ENCODE measurements at places on chromosomes 7 and 10. TPM values are rescaled to one million over a fixed set of nuclear protein-coding genes. Genes with fewer than 3 reads are reported as not detected.
A peak's percentile ranks its signal among the peaks of the same experiment; 100 is the strongest.

GRCh38 chr7:98360221-98361130, 40.4 kb downstream of the BAIAP2L1 start:
- H3K36me3 ChIP-seq: no peaks in the 10 kb centered on the region
- H3K4me1 ChIP-seq: no peaks in the 10 kb centered on the region
- no peak overlapping the region for H3K4me3 ChIP-seq

- no peak overlapping the region for H3K4me3 ChIP-seq
- no peaks in the 10 kb centered on the region for H3K4me1 ChIP-seq
- H3K27me3 ChIP-seq: no peaks in the 10 kb centered on the region
- DNase-seq: no peak
- H3K36me3 ChIP-seq: no peaks in the 10 kb centered on the region
Observed at GRCh38 chr10:95500649-95501048, 60.5 kb downstream of the SORBS1 start.

- H3K4me1 ChIP-seq: no peaks in the 10 kb centered on the region
- no peak for DNase-seq
- H3K4me3 ChIP-seq: no peak overlapping the region
- no peaks in the 10 kb centered on the region for H3K27me3 ChIP-seq
- H3K27ac ChIP-seq: no peak overlapping the region
- no peaks in the 10 kb centered on the region for H3K36me3 ChIP-seq
Observed at GRCh38 chr7:149559711-149560110, 62.1 kb upstream of the ZNF746 start.

DNA sequence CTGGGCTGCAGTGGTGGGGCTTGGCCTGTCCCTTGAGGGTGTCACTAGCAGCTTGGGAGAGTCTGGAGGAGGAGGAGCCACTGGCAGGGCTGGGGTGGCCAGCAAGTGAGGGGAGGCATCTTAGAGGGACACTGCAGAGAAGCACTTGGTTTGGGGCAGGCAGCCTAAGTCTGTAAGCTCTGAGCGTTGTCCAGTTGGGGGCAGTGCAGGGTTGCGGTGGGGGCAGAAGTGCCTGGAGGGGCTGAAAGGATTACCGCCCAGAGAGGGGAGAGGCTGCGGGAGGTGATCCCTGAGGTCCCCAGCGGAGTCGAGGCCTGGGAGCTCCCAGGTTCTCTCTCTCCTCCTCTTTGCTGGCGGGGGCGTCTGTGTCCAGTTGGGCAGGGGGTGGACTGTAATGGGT, 7.4 kb downstream of the ADCYAP1R1 start:
- H3K4me3 ChIP-seq: no peak overlapping the region
- no peaks in the 10 kb centered on the region for H3K4me1 ChIP-seq
- DNase-seq: no peak
- no peak overlapping the region for H3K27ac ChIP-seq

- H3K27ac ChIP-seq: no peak overlapping the region
- H3K36me3 ChIP-seq: no peaks in the 10 kb centered on the region
- DNase-seq: no peak
- no peak overlapping the region for H3K4me3 ChIP-seq
- H3K4me1 ChIP-seq: no peaks in the 10 kb centered on the region
Observed at GRCh38 chr7:83614112-83614511, 34.8 kb downstream of the SEMA3E start.

DNA sequence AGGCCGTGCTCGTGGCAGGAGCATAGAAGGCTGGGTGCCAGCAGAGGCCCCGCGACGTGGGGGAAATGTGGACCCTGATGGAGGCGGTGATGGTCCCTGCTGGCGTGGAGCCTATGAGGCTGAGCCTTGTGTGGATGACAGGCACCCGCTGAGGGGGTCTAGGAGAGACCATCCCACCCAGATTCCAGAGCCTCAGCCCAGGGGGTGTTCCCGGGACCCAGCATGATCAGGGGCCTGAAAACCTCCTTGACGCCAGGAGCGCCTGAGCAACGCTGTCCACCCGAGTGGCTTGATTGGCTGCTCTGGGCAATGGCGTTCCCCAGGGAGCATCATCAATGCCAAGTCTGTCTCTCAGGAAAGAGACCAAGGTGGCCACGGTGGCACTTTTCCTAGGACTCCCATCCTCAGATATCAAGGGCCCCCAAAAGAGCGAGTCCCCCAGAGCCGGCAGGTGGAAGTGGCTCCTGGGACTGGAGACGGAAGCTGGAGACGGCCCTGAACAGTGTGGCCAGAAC, 61.1 kb downstream of the PWWP2B start:
- H3K4me3 ChIP-seq: no peak overlapping the region
- no peaks in the 10 kb centered on the region for H3K27me3 ChIP-seq
- no peak for DNase-seq
- H3K36me3 ChIP-seq: no peaks in the 10 kb centered on the region
- no peaks in the 10 kb centered on the region for H3K4me1 ChIP-seq

The MRC1 gene
- polyA plus RNA-seq: not detected

DNA sequence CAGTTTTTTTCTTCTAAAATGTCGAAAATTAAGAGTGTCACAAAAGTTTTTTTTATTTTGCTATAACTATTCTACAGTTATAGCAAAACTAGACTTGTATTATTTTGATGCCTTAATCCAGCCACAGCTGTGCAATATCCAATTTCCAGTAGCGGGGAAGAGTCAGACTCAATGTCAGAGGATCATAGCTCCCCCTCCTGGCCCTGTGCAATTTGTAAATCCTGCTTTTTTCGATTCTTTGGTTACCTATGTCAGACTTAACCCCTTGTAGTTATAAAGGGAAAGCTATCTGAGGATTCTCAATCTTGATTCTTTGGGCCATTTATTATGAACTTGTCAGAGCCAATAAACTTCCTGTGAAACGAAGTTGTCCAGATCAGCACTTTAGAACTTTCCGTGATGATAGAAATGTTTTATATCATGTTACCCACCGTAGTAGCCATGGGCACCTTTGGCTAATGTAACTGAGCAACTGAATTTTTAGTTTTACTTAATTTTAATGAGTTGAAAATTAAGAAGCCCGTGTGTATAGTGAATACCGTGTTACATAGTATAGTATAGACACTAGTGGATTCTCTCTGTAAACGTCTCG, 87.7 kb upstream of the PRKCQ start:
- H3K27me3 ChIP-seq: no peaks in the 10 kb centered on the region
- DNase-seq: peak; percentile 29
- no peak overlapping the region for H3K4me3 ChIP-seq
- no peak overlapping the region for H3K27ac ChIP-seq

The GNGT1 gene
- polyA plus RNA-seq: not detected

The RELN gene
- polyA plus RNA-seq: not detected

DNA sequence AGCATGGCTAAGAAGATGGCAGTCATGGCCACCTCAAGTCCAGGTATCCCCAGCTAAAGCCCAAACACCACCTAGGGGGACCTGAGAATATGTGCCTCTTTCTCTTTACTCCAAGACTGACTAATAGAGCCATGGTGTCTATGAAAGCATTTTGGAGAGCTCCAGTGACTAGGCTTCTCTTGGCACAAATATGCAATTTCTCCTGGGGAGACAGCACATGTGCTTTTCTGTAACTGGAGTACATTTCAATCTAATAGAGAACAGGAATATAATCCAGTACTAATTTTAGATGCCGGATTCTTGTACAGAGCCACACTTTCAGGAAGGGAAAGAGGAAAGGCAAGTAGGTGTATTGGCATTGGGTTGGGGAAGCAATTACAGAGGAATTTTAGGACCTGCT, 260.1 kb downstream of the BMPER start:
- no peak overlapping the region for H3K4me3 ChIP-seq
- DNase-seq: no peak
- no peaks in the 10 kb centered on the region for H3K36me3 ChIP-seq
- no peaks in the 10 kb centered on the region for H3K27me3 ChIP-seq
- H3K27ac ChIP-seq: no peak overlapping the region

GRCh38 chr7:69531050-69531449, 67.2 kb upstream of the AUTS2 start:
- no peaks in the 10 kb centered on the region for H3K36me3 ChIP-seq
- H3K27me3 ChIP-seq: no peaks in the 10 kb centered on the region
- no peak for DNase-seq

- H3K27me3 ChIP-seq: no peaks in the 10 kb centered on the region
- H3K27ac ChIP-seq: no peak overlapping the region
- H3K36me3 ChIP-seq: no peaks in the 10 kb centered on the region
- DNase-seq: no peak
Observed at GRCh38 chr7:7869036-7869435, 99.6 kb upstream of the GLCCI1 start.

The C7orf57 gene
- polyA plus RNA-seq: 0.13 TPM

- no peak overlapping the region for H3K27ac ChIP-seq
- H3K4me3 ChIP-seq: no peak overlapping the region
- no peaks in the 10 kb centered on the region for H3K36me3 ChIP-seq
- no peaks in the 10 kb centered on the region for H3K27me3 ChIP-seq
- no peak for DNase-seq
- H3K4me1 ChIP-seq: no peaks in the 10 kb centered on the region
Observed at GRCh38 chr10:118447478-118448270, 105.5 kb upstream of the FAM204A start.

DNA sequence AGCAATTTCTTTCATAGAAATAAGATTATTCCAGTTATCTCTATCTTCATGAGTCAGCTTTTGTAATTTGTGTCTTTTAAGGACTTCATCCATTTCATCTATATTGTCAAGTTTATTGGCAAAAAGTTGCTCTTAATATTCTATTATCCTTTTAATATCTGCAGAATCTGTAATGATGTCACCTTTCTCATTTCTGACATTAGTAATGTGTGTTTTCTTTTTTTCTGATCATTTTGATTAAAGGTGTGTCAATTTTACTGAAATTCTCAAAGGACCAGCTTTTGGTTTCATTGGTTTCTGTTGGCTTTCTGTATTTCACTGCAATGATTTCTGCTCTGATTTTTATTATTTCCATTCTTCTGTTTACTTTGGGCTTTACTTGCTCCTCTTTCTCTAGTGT, 17.9 kb upstream of the OR2AE1 start:
- no peak overlapping the region for H3K27ac ChIP-seq
- H3K36me3 ChIP-seq: peaks cover 37% of the 10 kb centered on the region
- no peak overlapping the region for H3K4me3 ChIP-seq
- H3K27me3 ChIP-seq: no peaks in the 10 kb centered on the region

DNA sequence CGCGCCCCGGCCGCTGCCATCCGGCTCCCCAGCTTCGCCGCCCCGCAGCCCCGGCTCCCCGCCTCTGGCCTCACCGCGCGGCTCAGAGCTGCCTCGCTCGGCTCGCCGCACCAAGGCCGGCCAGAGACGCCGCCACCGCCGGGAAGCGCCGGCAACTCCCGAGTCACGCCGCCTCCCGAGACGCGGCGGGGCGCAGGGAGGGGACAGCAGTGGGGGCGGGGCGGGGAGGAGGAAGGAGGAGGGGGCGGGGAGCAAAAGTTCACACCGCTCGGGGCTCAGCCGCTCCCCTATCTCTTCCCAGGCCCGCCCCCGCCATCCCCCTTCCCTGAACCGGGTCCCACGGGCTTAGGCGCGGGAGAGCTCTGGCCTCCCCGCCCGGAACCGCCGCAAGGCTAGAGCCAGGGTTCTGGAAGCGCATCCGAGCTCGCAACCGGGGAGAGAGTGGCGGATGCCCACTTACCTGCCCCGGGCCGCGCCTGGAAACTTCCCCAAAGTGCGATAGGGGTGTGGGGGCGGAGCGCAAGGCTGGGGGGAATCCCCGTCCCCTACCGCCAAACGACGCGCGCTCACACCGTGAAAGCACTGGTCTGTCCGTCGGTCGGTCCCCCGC, 1.0 kb downstream of the CHST15 start:
- DNase-seq: peak; percentile 20
- H3K27ac ChIP-seq: no peak overlapping the region
- no peak overlapping the region for H3K4me3 ChIP-seq
- no peaks in the 10 kb centered on the region for H3K27me3 ChIP-seq
- no peaks in the 10 kb centered on the region for H3K4me1 ChIP-seq
- no peaks in the 10 kb centered on the region for H3K36me3 ChIP-seq

GRCh38 chr10:23892296-23892695, 316.6 kb upstream of the KIAA1217 start:
- no peak overlapping the region for H3K4me3 ChIP-seq
- H3K36me3 ChIP-seq: no peaks in the 10 kb centered on the region
- no peaks in the 10 kb centered on the region for H3K27me3 ChIP-seq
- H3K27ac ChIP-seq: no peak overlapping the region
- H3K4me1 ChIP-seq: no peaks in the 10 kb centered on the region

The ABCB1 gene
- polyA plus RNA-seq: 8.5 TPM

The CPEB3 gene
- polyA plus RNA-seq: 0.74 TPM

- no peak for DNase-seq
- no peak overlapping the region for H3K4me3 ChIP-seq
- H3K36me3 ChIP-seq: no peaks in the 10 kb centered on the region
- no peak overlapping the region for H3K27ac ChIP-seq
- H3K4me1 ChIP-seq: no peaks in the 10 kb centered on the region
- no peaks in the 10 kb centered on the region for H3K27me3 ChIP-seq
Observed at GRCh38 chr10:86299562-86299961, 67.0 kb downstream of the GRID1 start.

- H3K27ac ChIP-seq: no peak overlapping the region
- H3K4me1 ChIP-seq: no peaks in the 10 kb centered on the region
- DNase-seq: no peak
- no peaks in the 10 kb centered on the region for H3K36me3 ChIP-seq
- H3K4me3 ChIP-seq: no peak overlapping the region
Observed at GRCh38 chr10:29600067-29600466, 34.7 kb downstream of the SVIL start.

The ADGRA1 gene
- not detected for polyA plus RNA-seq

DNA sequence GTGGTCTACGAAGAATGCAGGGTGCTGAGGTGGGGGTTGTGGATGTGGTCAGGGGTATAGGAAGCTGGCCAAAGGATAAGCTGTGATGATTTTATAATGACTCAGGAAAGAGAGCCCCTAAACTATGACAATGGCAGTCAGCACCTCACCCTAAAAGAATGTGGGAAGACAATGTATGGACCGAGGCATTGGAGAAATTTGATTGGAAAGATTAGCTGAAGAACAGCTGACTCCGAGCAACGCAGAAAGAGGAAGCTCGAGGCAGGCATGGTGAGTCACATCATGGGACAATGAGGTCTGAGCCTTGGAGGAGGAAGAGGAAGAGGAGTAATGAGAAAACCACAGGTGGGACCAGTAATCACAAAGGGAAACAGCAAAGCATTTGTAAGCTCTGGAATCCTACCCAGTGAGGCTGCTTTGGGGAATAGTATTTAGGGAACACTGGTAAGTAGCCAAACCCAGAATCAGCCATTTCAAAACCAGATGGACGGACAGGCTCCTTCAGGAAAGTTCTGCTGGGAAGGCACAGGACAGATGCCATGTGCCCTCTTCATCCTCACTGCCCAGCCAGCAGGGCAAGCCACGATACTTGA, 295.4 kb downstream of the PRPF18 start:
- no peaks in the 10 kb centered on the region for H3K36me3 ChIP-seq
- no peak for DNase-seq
- no peak overlapping the region for H3K4me3 ChIP-seq
- no peaks in the 10 kb centered on the region for H3K4me1 ChIP-seq
- no peaks in the 10 kb centered on the region for H3K27me3 ChIP-seq

GRCh38 chr10:74975758-74976157, 135.7 kb upstream of the SAMD8 start:
- H3K27me3 ChIP-seq: no peaks in the 10 kb centered on the region
- no peaks in the 10 kb centered on the region for H3K36me3 ChIP-seq
- H3K4me1 ChIP-seq: peaks cover 19% of the 10 kb centered on the region
- no peak for DNase-seq
- no peak overlapping the region for H3K4me3 ChIP-seq

The MYH16 gene
- polyA plus RNA-seq: not detected

The TAS2R3 gene
- polyA plus RNA-seq: not detected

All from naive thymus-derived CD4-positive, alpha-beta T cell (primary cell).